Tibial nerve (tissue), 4 donors: ENCODE measurements at places on chromosomes 3 and 15. TPM values are rescaled to one million over a fixed set of nuclear protein-coding genes. Genes with fewer than 3 reads are reported as not detected.

GRCh38 chr3:143240886-143241285, 121.3 kb downstream of the CHST2 start:
- DNase-seq, result no peak

GRCh38 chr15:29268706-29269484, 727 bp downstream of the NSMCE3 start:
- DNase-seq, result peak; percentile 33

The GRM2 gene
- 1.2 TPM for total RNA-seq

The VPS33B gene
- total RNA-seq, result 8.7 TPM

DNA sequence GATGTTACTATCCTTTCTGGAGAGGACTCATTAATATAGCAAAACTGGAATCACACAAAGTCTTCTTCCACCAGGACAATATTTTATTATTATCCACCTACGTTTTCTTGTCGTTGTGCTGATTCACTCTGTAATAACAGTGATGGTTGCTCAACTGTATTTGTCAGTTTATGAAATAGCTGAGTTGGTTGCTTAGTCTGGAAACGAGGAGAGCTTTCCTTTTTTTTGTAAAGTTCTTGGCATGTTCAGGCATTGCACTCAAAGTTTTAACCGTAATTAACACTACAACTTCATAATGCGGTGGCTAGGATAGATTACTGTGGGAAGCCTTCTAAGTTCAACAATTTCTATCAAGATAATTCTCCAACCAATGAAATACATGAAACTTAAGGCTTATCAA, 131.2 kb downstream of the RAP2B start:
- no peak for DNase-seq

The FBLN2 gene
- 292 TPM for total RNA-seq

DNA sequence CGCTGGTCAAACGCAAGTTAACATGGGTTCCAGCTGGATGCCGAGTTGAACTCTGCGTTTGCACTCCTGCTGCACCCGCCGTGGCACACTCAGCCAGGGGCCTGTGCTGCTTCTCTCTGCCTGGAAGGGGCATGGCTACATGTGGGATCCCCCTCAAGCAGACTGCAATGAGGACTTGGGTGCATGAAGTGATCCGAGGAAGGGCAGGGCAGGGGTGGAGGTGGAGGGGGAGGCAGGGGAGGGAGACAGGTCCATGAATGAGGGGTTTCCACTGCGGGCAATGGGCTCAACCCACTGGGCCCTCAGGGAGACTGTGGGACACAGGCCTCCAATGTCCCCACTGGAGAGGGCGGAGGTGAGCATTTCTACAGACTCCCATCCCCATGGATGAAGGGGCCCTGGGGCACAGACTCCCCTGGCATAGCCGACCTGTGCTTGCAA, 141.6 kb upstream of the MEF2A start:
- no peak for DNase-seq

The ONECUT1 gene
- total RNA-seq, result 2.4 TPM

The GNAT1 gene
- not detected for total RNA-seq

DNA sequence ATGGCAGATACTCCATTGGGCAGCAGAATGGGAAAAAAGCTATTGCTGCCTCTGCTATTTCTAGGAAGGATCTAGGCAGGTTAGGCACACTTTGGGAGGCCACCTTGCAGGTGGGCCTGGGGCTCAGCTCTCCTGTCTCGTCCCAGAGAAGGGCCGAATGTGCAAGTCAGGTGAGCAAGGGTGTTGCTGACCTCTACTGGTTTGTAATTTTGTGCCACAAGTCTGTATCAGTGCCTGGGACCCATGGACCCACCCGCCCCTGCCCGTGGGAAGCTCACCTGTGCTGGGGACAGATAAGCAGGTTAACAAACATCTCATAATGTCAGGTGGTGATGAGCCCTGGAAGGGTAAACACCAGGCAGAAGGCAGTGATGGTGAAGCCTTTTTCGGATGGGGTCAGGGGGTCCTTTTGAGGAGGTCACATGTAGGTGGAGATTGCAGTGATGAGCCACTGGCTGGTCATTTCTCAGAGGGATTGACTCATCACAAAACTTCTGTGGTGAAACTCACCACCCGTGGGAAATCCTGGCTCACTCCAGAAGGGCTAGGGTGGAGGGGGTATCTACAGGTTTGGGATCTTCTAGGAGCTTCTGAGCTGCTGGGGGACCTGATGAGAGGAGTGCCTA, 161.3 kb downstream of the KLF13 start:
- no peak for DNase-seq

The GOLGA8M gene
- 5.9 TPM for total RNA-seq

GRCh38 chr3:149459491-149460059, 14.9 kb upstream of the TM4SF4 start:
- no peak for DNase-seq

DNA sequence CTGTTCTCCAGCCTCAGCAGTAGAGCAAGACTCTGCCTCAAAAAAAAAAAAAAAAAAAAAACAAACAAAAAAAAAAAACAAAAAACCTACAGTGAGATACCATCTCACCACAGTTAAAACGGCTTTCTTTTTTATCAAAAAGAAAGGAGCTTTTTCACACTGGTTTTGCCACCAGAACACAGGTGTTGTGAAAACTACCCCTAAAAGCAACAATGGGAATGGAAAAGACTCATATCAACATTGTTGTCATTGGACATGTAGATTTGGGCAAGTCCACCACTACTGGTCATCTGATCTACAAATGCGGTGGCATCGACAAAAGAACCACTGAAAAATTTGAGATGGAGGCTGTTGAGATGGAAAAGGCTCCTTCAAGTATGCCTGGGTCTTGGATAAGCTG, 24.8 kb upstream of the SLC25A38 start:
- no peak for DNase-seq
